ENCODE measurements at places on chromosomes 13 and 19.

DNA sequence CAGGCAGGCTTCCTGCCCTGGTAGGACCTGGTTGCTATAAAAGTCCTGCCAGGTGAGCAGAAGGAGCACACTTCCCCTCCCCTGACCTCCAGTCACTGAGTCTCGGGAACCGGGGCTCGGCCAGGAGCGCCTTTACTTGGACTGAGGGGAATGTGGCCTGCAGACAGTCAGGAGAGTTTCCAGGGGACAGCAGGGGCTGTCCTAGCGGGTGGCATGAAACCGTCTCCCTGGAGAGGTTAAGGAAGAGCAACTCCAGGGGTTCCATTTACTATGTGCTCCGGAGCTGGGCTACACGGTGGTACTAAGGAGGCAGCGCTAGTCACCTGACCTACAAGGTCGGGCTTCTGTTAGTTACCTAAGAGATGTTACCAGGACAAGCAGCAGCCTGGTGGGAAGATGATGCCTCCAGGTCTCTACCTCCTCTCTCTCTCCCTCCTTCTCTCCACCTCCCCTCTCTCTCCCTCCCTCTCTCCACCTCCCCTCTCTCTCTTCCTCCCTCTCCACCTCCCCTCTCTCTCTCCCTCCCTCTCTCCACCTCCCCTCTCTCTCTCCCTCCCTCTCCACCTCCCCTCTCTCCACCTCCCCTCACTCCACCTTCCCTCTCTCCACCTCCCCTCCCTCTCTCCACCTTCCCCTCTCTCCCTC is 4.1 kb upstream of the CNOT3 start:
- DNase-seq, result peak; percentile 56

DNA sequence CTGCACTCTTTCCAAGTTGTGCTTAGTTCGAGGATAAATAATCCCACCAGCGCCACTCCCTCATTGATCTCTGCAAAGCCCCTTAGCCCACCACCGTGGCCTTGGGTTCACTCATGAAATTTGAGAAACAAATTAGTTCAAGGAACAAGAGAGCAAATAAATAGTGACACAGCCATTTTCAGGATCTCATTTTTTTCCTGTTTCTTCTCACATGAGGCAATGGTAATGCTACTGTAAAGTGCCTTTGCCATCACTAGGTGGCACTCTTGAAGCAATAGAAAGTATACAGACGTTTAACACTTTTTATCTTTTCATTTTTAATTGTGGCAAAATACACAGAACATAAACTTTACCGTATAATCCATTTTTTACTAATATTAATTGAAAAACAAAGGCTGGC is 76.8 kb upstream of the ZNF835 start:
- DNase-seq, result peak; percentile 5

GRCh38 chr13:78022164-78022877 is 103.7 kb upstream of the EDNRB start:
- peak; percentile 23 for DNase-seq

DNA sequence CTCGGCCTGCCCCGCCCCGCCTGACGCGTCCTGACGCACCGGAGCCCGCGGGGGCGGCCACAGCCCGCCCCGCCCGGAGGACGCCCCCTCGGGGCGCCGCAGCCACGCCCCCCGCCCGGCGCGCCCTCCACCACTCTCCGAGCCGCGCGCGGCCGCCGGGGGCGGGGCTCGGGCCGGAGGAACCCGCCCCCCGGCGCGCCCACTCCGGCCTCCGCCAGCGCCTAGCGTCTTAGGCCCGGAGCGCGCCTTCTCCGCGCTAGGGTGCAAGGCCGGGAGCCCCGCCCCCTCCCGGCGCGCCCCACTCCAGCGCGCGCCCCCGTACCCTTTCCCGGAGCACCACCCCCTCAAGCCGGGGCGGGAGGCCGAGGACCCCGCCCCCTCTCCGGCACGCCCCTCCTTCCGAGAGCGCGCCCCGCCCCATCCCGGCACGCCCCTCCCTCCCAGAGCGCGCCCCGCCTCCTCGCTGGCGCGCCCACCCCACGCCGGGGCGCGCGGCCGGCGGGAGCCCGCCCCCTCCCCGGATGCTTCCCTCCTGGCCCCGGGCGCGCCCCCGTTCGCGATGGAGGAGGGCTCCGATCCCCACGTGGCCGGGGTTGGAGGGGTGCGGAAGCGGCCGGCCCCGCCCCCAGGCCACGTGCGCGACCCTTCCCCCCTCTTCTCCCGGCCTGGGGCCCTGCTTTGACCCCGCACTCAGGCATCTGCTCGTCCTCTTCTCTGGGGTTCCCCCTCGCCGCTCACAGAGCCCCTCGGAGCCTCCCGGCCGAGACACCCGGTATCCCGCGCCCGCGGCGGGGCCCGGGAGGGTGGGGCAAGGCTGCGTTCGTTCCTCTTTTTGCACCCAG is 480 bp upstream of the KLF16 start:
- peak; percentile 97 for DNase-seq

DNA sequence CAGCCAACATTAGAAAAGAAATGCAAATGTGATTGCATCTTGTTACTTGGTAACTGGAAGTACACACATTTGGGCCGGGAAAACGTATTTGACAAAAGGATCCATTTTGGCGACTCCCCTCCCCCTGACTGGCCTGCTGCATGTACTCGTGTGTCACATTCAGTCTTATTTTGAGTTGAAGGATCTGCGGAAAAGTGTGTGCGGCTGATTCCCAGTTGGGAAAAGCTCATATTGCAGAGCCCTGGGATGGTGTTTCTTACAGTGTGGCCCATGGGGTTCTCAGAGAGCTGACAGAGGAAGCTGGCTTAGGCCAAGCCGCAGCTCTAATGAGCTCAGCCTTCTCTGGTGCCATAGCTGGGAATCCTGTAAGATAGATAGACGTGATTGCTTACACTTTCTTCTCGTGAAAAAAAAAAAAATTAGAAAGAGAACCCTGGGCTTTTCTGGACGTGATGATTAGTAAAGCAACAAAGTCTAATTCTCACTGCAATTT is 170.3 kb upstream of the ARGLU1 start:
- no peak for DNase-seq

GRCh38 chr13:30840515-30840914 is 65.6 kb upstream of the MEDAG start:
- DNase-seq, result no peak

GRCh38 chr13:86877441-86877840 is 793.7 kb upstream of the SLITRK5 start:
- no peak for DNase-seq

- DNase-seq, result no peak
These were observed 37.8 kb downstream of the SMARCA4 start for GRCh38 chr19:10998666-10999065.

DNA sequence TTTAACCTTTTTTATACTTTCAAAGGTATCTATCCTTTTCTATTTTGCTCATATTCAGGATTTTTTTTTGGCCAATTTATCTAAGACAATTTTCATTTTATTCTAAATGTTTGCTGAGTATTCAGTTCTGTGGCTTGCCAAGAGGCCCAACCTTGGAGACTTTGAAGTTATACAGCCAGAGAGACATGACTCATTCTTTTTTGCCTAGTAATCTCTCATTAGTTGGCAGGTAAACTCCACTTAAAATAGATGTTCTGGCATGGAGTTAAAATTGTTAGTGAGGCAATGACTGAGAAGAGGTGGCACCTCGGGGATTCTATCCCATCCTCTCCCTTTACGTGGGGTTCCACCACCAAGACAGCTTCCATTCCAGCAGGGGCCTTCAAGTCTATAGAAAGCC is 213.8 kb downstream of the KCTD12 start:
- DNase-seq, result no peak

DNA sequence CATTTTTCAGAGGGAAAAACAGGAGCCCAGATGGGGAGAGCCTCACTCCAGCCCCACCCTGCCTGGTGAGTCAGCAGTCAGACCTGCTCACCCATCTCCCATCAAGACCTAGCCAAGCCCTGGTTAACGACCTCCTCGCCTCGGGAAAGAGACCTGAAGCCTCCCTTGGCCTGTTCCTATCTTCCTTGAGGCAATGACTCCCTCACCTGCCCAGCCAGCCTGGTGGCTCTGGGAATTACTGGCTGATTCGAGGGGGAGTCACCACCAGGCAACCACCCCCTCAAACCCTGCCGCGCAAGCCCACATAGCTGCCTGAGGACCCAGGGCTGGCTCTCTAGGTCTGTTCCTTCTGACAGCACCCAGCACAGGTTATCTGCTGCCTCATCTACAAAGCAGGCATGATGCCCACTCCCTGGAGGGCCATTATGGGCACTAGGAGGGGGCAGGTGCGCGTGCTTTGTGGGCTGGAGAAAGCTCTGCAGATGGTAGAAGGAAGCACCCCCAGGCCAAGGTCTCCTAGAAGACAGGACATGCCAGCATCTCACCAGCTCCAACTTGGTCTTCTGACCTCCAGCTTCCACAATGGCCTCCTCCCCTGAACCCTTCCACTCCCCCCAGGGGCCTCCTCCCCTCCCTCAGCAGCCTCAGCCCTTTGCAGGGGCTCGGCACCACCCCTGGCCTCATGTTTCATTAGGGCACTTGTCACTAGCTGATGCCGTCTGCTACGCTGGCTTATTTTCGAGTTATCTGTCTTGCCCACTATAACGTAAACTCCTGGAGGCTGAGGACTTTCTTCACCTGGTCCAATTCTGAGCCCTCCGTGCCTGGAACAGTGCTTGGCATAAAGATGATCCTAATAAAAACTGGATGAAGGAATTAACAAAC is 10.4 kb downstream of the DEDD2 start:
- DNase-seq, result no peak

- DNase-seq, result peak; percentile 94
These were observed 11.6 kb upstream of the OR1M1 start for GRCh38 chr19:9075064-9075949.
